Gastrocnemius medialis (tissue), 4 donors: ENCODE measurements at places on chromosomes 11 and 22. TPM values are rescaled to one million over a fixed set of nuclear protein-coding genes. Genes with fewer than 3 reads are reported as not detected.
A peak's percentile ranks its signal among the peaks of the same experiment; 100 is the strongest.

Gene CADM1
- 2.5 TPM for total RNA-seq

DNA sequence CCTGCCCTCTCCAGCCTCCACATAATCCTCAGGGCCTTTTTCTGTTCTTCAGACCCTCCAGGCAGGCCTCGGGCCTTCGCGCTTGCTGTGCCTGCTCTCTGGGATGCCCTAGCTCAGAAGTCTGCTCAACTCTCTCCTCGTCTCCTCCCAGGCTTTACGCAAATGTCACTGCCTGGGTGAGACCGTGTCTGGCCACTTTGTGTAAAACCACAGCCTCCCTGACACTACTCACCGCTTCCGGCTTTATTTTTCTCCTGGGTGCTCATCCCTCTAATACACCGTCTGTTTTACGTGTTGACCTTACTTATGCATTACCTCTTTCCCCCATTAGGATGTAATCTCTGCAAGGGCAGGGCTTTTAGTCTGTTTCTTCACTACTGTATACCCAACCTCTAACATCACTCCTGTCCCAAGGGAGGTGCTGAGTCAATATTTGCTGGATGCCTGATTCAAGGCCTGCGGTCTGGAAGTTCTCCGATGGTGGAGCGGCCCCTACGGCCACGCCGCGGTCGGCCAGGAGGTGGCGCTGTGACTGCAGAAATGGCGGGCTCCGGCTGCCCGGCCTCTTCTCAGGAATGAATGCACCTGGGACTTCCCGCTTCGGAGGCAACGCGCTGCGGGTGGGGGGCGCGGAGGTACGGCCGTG is 58.2 kb upstream of the THY1 start:
- no peak overlapping the region for H3K4me3 ChIP-seq
- peak; percentile 68 for DNase-seq
- no peaks in the 10 kb centered on the region for H3K4me1 ChIP-seq
- no peaks in the 10 kb centered on the region for H3K27me3 ChIP-seq

DNA sequence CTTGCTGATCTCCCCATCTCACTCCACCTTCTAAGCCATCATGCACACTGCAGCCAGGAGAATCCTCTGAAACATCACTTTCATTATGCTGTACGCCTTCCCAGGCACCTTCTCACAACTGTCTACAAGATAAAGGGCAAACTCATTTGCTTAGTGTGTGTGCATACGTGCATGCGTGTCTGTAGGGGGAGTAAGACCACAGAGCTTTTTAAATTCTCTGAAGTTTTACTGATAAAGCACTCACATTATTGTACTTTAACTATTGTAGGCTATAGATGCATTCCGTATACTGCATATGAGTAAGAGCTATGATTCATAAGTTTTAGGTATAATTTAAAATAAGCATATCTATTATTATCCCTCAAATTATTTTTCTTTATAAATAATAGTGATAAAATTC is 15.3 kb upstream of the ANKK1 start:
- H3K27me3 ChIP-seq = no peaks in the 10 kb centered on the region
- no peak overlapping the region for H3K4me3 ChIP-seq
- no peaks in the 10 kb centered on the region for H3K4me1 ChIP-seq
- no peak for DNase-seq

DNA sequence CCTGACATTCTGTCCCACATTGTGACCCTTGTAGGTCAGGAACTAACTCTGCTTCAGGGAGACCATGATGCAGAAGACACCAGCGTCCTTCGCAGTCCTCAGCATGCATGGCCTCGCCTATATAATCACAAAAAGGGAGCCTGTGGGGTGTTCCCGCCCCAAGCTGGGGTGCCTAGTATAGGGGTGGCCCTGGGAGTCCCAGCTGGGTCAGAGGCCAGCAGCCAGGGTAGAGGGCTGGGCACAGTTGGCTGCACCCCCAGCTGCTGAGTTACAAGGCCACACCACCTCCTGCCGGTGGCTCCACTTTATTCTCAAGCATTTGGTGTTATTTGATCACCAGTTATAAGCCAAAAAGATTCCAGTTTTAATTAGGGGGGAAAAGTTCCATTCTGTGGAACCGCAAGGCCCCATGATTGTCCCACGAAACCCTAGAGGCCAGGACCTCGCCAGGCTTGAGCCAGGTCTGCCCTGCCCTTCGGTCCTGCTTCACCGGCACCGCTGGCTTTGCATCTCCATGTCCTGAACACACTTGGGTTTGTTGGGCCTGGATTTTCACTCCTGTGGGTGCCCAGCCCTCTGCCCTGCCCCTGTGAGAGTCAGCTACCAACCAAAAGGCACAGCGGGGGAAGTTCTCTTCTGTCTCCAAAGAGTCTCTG is 15.0 kb upstream of the GNB1L start:
- H3K27ac ChIP-seq = no peak overlapping the region
- H3K36me3 ChIP-seq = no peaks in the 10 kb centered on the region

- peaks cover 24% of the 10 kb centered on the region for H3K4me1 ChIP-seq
- peak within 1 kb of the TSS; percentile 59 for H3K27ac ChIP-seq
- H3K4me3 ChIP-seq = peak within 1 kb of the TSS; percentile 59
- H3K36me3 ChIP-seq = no peaks in the 10 kb centered on the region
- DNase-seq = peak; percentile 86
These were observed at the start of gene PNPLA3 for GRCh38 chr22:43923631-43924464. Gene PNPLA3 (plus strand): TSS chr22:43923805. CDS start chr22:43923912, 107 bp downstream.

GRCh38 chr11:78313898-78314297 is 103.7 kb downstream of the GAB2 start:
- H3K4me1 ChIP-seq = peaks cover 31% of the 10 kb centered on the region
- no peaks in the 10 kb centered on the region for H3K27me3 ChIP-seq
- no peak overlapping the region for H3K4me3 ChIP-seq
- H3K36me3 ChIP-seq = no peaks in the 10 kb centered on the region
- H3K27ac ChIP-seq = peak overlapping the region; percentile 76
- no peak for DNase-seq

Gene MRGPRX3
- not detected for total RNA-seq

Gene LDHAL6A
- not detected for total RNA-seq

Gene ELMOD1
- total RNA-seq = 3.7 TPM

Gene TMEM45B
- total RNA-seq = 1.0 TPM

DNA sequence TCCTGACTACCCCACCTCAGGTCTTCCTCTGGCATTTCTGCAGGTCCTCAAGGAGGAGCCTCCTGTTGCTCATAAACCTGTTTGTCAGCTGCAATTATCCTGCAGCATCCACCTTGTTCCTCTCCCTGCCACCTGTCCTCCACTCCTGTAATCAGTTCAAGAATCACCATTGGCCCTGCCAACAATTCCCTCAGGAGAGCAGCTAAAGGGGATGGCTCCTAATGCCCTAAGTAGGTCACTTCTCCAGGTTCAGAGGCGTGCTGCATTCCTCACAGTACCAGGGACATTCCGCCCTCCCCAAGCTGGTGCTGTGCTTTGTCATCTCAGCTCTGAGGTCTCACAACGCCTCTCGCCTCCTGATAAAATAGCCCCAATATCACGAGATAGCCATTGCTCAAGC is 2.1 kb downstream of the CLDN25 start:
- no peak overlapping the region for H3K4me3 ChIP-seq
- peaks cover 8% of the 10 kb centered on the region for H3K4me1 ChIP-seq
- H3K27me3 ChIP-seq = no peaks in the 10 kb centered on the region
- DNase-seq = no peak
- H3K27ac ChIP-seq = no peak overlapping the region

DNA sequence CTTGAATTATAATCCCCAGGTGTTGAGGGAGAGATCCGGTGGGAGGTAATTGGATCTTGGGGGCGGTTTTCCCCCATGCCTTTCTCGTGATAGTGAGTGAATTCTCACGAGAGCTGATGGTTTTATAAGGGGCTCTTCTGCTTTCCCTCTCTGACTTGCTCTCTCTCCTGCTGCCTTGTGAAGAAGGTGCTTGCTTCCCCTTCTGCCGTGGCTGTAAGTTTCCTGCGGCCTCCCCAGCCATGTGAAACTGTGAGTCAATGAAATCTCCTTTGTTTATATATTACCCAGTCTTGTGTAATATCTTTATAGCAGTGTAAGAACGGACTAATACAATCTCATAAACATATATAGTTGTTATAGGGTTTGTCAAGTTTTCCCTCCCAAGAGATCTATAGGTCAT is 32.8 kb downstream of the KCNE3 start:
- H3K36me3 ChIP-seq = no peaks in the 10 kb centered on the region
- no peaks in the 10 kb centered on the region for H3K4me1 ChIP-seq
- DNase-seq = no peak

GRCh38 chr11:121449123-121449522 is 3.0 kb upstream of the SORL1 start:
- no peaks in the 10 kb centered on the region for H3K27me3 ChIP-seq
- H3K27ac ChIP-seq = no peak overlapping the region
- DNase-seq = no peak
- H3K4me1 ChIP-seq = no peaks in the 10 kb centered on the region
- no peaks in the 10 kb centered on the region for H3K36me3 ChIP-seq

DNA sequence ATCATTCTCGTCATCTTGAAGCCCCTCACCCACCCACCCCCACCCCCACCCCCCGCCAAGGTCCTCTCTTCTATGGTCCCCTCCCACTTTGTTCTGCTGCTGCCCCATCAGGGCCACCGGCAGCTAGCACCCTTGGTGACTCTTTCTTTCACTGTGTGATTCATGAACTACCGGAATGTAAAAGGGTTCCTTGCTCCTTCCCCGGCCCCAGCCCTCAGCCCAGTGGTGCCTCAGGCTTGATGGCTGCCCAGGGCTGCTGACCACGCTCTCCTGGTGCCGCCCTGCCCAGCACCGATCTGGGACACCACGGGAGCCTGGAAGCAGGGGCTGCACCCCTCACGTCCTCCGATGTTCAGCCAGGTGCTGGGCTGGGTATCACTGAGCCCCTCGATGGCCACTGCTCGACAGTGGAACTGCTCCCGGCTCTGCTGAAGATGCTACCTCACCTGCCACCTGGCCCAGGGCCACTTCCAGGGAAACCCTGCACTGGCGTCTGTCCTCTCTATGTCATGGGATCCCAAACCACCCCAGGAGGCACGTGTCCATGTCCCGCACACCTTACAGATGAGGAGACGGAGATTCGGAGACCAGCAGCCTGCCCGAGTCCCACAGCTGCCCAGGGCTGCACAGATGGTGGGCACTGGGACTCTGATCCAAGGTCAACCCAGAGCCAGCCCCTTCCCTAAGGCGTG is 39.7 kb downstream of the IGLL5 start:
- no peaks in the 10 kb centered on the region for H3K4me1 ChIP-seq
- H3K27ac ChIP-seq = no peak overlapping the region
- H3K36me3 ChIP-seq = no peaks in the 10 kb centered on the region
- H3K4me3 ChIP-seq = no peak overlapping the region
- no peaks in the 10 kb centered on the region for H3K27me3 ChIP-seq

Gene PLEKHA7
- total RNA-seq = 3.6 TPM

DNA sequence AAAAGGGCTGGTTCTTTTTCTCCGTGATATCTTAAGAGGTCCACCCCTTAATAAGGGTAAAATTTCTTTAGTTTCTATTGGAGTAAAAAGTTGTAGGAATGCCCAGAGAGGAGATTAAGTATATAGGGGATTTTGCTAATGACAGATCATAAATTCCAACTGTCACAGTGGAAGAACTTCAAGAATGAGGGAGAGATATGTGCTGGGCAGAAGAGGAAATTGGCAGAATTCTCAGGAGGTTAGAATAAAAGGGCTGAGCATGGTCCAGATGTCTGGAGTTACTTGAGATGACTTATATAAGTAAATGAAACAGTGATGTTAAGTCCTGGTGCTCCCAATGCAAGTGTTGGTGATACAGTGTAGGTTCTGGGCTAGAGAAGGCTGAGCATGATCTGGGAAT is 417.6 kb upstream of the ARHGAP42 start:
- no peaks in the 10 kb centered on the region for H3K36me3 ChIP-seq
- H3K27ac ChIP-seq = no peak overlapping the region
- H3K4me3 ChIP-seq = no peak overlapping the region
- H3K27me3 ChIP-seq = no peaks in the 10 kb centered on the region

Gene KRTAP5-8
- total RNA-seq = 0.82 TPM

Gene TRIM49B
- not detected for total RNA-seq

- H3K4me3 ChIP-seq = no peak overlapping the region
- no peaks in the 10 kb centered on the region for H3K36me3 ChIP-seq
- no peaks in the 10 kb centered on the region for H3K4me1 ChIP-seq
- DNase-seq = no peak
These were observed 25.4 kb downstream of the CREB3L1 start for GRCh38 chr11:46302866-46303265.

DNA sequence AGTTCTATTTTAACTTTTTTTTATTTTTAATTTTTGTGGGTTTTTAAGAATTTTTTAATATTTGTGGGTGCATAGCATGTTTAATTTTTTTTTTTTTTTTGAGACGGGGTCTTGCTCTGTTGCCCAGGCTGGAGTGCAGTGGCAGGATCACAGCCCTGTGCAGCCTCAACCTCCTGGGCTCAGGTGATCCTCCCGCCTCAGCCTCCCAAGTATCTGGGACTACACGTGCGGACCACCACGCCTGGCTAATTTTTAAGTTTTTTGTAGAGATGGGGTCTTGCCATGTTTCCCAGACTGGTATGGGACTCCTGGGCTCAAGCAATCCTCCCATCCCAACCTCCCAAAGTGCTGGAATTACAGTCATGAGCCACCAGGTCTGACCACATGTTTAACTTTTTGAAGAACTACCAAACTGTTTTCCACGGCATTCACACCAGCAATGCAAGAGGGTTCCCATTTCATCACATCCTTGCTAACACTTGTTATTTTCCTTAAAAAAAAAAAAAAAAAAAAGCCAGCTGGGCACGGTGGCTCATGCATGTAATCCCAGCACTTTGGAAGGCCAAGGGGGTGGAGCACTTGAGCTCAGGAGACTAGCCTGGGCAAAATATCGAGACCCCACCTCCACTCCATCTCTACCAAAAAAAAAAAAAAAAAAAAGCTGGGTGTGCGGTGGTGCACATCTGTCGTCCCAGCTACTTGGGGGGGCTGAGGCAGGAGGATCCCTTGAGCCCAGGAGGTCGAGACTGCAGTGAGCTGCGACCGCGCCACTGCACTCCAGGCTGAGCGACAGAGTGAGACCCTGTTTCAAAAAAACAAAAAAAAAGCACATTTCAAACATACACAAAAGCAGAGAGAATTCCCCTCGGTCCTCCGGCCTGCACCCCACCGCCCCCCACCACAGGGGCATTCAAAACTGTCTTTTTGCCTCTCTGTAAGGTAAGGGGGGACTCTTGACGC is 16.7 kb upstream of the TXNRD2 start:
- H3K27me3 ChIP-seq = no peaks in the 10 kb centered on the region
- H3K4me3 ChIP-seq = no peak overlapping the region
- no peak for DNase-seq
- peaks cover 2% of the 10 kb centered on the region for H3K36me3 ChIP-seq
- H3K27ac ChIP-seq = no peak overlapping the region

Gene NUDT22
- 70.7 TPM for total RNA-seq

Gene CRYBB2
- not detected for total RNA-seq

DNA sequence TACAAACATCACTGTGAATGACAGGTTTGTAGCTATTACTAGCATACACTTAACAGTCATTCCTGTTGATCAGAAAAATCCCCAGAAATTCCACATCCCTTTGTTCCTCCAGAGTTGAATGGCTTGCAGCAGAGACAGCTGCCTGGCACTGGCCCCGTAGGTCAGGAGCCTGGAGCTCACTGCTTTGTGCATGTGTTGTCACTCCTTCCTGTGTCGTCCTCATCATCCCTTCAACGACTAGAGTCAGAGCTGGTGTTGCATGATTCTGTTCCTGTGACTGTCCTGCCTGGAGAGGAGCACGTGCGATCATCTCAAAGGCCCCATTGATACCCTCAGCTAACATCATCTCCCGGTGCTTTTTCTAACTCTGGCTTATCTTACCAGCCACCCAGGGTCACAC is 58.3 kb downstream of the LDLRAD3 start:
- no peaks in the 10 kb centered on the region for H3K27me3 ChIP-seq
- H3K4me3 ChIP-seq = no peak overlapping the region
- no peaks in the 10 kb centered on the region for H3K36me3 ChIP-seq
- H3K27ac ChIP-seq = no peak overlapping the region
